Motor neuron (in vitro differentiated cells): ENCODE measurements at places on chromosomes 11 and 22.

DNA sequence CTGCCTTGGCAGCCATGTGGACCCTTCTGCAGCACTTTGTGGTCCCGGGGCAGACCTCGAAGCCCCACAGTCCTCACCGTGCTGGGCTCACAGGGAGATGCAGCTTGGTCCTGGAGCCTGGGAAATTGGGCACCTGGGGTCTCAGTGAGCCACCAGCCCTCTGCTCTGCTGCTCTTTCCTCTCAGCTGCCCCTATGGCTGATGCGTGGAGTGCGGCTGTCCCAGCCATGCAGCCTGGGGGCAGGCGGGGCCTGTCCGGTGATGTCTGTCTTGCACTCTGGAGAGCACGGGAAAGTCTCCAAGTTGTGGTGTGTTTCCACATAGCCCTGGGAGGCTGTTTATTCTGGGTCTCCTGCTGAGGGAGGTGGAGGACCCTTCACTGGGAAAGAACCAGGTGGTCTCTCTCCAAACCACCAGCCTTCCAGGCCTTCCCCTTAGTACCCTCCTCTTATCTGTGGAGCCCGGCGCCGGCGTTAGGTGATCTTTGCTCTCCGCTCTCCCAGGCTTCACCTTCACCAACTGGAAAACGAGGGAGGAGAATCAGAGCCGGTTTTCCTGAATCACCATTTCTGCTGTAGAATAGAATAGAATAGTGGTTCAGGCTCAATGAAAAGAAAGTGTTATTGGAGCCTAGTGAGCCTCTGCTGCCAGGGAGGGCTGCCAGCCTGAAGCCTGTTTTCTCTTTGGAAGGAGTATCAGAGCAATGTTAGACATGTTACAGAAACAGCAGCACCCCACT is 41.2 kb upstream of the GRAMD4 start:
- no peak for ATAC-seq

- no peak for ATAC-seq
These were observed 29.5 kb downstream of the APOL5 start for GRCh38 chr22:35746946-35747703.

GRCh38 chr11:770642-771616 is 6.4 kb downstream of the GATD1 start:
- ATAC-seq, result no peak

DNA sequence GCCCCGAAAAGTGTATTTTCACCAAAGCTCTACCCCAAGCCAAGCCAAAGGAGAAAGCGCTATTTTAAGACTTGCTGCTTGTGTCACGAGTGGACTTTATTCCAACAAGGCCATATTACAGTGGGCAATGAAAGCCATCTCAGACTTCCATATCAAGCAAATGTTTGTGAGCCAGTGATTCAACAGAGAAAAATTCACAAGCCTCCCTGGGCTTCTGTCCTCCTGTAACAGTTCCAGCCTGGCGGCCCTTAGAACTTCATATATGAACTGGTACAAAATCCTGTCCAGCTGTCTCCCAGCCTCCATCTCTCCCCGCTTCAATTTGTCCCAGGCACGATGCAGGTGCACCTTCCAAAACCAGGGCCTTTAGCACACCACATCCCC is 11.2 kb downstream of the LARGE1 start:
- no peak for ATAC-seq

GRCh38 chr22:23519442-23520157 is 60.5 kb downstream of the IGLL1 start:
- ATAC-seq, result no peak

GRCh38 chr11:32451808-32452207 is 16.5 kb upstream of the WT1 start:
- no peak for ATAC-seq

DNA sequence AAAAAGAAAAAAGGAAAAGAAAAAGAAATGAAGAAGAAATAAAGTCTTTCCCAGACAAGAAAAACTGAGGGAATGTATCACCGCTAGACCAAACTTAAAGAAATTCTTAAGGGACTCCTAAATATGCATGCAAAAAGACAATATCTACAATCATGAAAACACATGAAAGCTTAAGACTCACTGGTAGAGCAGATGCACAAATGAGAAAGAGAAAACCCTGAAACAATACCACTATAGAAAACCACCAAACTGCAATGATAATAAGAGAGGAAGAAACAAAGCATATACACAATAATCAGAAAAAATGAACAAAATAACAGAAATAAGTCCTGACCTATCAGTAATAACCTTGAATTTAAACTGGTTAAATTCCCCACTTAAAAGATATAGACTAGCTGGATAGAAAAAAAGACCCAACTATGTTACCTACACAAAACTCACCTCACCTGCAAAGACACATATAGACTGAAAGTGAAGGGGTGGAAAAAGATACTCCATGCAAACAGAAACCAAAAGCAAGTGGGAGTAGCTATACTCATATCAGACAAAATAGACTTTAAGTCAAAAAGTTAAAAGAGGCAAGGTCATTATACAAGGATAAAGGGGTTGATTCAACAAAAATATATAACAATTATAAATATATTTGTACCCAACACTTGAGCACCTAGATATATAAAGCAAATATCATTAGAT is 61.3 kb upstream of the NARS2 start:
- no peak for ATAC-seq

DNA sequence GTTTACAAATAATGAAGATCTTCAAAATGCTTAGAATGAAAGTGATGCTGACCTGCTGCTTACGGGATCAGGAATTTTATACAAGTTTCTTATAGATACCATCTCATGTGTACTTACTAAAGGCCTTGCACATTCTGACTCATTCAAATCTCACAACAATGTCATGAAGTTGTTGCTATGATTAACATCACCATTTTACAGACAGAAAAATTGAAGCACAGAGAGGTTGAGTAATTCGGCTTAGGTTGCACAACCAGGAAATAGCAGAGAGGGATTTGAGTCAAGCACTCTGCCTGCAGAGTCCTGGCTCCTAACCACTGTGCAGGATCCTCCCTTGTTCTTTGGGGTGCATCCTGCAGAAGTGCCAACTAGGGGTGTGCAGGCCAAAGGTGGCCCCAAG is 471.9 kb downstream of the MIAT start:
- no peak for ATAC-seq

- no peak for ATAC-seq
These were observed 163.3 kb upstream of the CCDC90B start for GRCh38 chr11:83449338-83449913.

- ATAC-seq, result no peak
These were observed 14.1 kb upstream of the RASL10A start for GRCh38 chr22:29329581-29329980.

DNA sequence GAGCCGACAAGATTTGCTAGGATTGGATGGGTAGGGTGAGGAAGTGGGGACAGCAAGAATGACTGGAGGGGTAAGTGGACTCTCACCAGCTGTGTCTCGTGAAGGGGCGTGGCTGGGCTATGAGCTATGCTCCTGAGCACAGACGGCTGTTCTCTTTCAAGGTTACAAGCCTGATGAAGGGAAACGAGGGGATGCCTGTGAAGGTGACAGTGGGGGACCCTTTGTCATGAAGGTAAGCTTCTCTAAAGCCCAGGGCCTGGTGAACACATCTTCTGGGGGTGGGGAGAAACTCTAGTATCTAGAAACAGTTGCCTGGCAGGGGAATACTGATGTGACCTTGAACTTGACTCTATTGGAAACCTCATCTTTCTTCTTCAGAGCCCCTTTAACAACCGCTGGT is 19.9 kb downstream of the F2 start:
- ATAC-seq, result no peak

DNA sequence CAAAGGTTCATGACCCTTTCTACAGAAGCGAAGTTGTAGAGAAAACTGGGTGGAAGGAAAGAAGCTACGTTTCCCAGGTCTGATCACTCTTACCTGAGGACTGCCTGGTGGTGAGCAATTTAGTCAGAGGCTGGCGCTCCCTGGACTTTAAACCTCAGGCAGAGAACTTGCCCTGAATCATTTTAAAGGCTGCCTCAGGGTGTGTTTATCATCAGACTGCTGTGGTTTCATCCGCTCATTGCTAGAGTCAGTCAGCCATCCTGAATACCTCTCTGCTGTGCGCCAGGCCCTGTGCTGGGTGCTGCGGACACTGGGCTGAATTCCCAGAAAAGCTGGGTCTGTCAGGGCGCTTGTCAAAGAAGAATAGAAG is 2.7 kb downstream of the DTX4 start:
- no peak for ATAC-seq

GRCh38 chr11:125777309-125777708 is 1.3 kb downstream of the PATE2 start:
- no peak for ATAC-seq

GRCh38 chr11:26777372-26777808 is 55.5 kb upstream of the SLC5A12 start:
- ATAC-seq, result no peak

DNA sequence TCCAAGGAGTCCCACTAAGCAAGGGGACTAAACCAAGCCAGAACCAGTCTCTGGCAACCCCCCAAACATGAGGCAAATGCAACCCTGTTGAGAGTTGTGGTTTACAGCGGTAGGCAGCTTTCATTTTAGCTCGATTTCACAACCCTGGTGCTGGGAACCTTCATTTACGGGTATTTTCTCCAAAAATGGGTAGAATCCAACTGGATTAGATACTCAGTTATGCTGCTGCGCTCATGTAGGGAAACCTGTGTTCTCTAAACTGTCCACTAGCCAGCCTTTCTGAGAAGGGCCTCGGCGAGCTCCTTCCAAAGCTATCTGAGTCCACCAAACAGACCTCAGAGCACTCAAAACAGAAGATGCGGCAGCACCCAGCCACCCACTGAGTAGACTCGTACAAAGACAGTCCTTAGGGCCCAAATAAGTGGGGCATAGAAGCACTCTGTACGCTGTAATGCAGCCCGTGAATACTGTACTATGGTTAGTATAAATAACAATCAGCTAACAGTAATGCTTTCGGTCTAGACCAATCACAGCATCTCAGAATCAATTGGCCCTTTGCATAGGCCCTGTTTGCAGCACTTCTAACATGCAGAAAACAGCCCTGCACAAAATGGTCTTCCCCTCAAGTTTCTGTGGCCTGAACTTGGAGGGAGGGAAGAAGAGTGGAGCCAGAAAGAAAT is 104.7 kb downstream of the ETS1 start:
- ATAC-seq, result no peak

GRCh38 chr22:28674121-28674563 is 5.5 kb downstream of the TTC28 start:
- ATAC-seq, result no peak

DNA sequence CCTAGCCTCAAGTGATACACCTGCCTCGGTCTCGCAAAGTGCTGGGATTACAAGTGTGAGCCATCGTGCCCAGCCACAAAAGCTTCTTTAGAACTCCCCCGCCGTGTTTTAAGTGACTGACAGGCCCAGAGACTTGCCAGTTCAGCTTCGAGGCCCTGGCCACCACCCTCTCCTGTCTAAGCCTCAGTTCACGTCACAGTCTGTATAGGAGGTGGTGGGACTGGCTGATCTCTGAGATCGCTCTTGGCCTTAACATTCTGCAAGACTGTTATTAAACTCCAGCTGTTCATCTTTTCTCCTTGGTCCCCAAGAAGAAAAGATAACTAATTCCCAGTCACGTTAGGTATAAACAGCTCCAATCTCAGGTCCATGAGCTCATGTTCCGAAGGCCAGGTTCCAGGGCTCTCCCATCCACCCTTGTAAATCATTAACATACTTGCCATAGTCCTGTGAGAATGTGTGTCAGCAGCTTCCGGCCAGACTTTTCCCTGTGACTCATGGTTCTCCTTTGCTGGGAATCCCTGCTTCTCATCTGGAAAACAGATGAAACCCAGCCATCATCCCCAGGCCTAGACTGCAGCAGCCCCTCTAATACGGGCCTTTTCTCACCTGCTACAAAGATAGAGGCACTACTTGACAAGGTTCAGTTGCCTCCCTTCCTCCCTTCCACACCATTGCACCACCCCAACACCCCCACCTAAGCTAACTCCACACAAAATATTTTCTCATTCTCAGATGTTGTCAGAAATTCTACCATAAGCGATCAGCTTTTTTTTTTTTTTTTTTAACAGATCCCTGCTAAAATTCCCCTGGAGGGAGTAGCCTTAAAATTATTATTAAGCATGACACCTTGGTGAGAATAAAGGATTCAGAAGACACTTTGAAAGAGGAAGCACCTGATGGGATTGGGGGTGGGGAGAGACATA is 5.6 kb upstream of the KIAA0930 start:
- peak; percentile 81 for ATAC-seq

GRCh38 chr11:61828379-61828628 is 204 bp downstream of the FADS2 start:
- no peak for ATAC-seq

- no peak for ATAC-seq
These were observed 577.1 kb upstream of the CCDC90B start for GRCh38 chr11:83863272-83863671.

DNA sequence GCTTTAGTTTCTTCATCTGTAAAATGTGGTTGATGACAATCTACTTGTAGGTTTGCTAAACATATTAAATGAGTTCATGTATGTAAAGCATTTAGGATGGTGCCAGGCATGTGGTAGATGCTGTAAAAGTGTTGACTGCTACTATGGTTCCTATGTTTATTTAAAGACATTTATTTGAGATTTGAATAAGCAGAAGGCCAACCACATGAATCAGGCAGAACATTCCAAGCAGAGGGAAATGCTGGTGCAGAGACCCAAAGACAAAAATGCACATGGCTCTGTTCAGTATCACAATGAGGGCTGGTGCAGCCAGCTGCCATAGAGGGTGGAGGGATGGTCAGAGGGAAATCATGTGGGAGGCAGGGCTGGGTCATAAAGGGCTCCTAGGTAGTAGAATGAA is 156.2 kb upstream of the PDGFD start:
- ATAC-seq, result no peak

GRCh38 chr22:23542933-23543332 is 37.2 kb downstream of the IGLL1 start:
- no peak for ATAC-seq
